Urinary bladder (tissue), 4 donors: ENCODE measurements at places on chromosomes 12 and 14. TPM values are rescaled to one million over a fixed set of nuclear protein-coding genes. Genes with fewer than 3 reads are reported as not detected.

DNA sequence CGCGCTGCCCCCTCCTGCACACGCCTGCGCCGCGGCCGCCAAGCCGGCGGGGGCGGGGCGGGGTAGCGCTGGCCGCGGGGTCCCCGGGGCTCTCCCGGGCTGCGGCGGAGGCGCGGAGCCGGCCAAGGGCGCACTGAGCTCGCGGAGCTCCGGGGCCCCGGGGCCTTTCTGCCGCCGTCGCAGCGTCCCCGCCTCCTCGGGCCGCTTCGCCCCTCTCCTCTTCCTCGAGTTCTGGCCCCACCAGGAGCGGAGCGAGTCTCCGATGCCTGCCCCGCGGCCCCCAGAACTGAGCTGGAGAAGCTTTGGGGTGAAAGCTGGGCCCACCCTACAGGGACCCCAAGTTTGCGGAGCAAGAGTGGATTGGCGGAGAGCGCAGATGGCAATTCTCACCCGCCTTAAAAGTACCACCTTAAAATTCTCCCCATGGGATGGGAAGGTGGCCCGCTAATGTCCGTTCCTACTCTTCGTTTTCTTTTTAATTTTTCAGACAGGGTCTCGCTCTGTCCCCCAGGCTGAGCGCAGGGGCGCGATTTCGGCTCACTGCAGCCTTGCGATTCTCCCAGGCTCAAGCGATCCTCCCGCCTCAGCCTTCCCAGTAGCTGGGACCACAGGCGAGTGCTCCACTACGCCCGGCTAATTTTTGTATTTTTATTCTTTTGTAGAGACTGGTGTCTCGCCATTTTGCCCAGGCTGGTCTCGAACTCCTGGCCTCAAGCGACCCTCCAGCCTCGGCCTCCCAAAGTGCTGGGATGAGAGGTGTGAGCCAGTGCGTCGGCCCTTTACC lies 129.6 kb downstream of the NDUFA12 start:
- DNase-seq: no peak

- DNase-seq: no peak
Observed at GRCh38 chr14:20386276-20386855, 26.9 kb downstream of the TEP1 start.

DNA sequence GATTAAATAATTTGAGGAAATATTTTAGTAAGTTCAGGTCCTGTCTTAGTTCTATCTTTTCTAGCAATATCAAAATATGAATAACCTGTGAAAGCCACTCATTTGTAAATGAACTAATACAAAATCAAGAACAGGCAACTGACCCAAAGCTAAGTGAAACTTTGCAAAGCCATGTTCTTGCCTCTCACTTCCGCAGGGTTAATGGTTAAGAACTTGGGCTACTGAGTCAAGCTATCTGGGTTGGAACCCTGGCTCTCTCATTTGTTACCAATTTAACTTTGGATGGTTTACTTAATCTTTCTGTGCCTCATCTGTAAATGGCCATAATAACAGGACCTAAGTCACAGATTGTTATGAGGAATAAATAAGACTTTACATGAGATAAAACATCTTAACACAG lies 2.8 kb downstream of the KIF21A start:
- DNase-seq: no peak

DNA sequence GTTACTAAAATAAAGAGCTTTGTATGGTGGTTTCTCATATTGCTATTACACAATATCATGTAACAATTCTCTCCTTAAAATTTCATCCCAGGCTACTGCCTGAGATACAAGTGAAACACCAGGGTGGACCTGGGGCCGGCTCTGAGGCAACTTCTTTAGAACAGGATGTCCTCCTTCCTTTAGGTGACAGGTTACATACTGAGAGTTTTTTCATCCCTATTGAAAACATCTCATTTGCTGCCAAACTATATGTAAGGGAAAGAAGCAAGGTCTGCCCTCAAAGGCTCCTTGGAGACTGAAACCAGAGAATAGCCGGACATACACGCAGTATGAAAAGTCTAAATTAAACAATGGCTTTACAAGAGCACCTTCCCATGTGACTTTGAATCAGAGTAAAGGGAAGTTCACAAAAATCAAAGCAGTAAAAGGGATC lies 139.9 kb downstream of the DUSP6 start:
- no peak for DNase-seq

The ERBB3 gene
- total RNA-seq: 34.4 TPM

DNA sequence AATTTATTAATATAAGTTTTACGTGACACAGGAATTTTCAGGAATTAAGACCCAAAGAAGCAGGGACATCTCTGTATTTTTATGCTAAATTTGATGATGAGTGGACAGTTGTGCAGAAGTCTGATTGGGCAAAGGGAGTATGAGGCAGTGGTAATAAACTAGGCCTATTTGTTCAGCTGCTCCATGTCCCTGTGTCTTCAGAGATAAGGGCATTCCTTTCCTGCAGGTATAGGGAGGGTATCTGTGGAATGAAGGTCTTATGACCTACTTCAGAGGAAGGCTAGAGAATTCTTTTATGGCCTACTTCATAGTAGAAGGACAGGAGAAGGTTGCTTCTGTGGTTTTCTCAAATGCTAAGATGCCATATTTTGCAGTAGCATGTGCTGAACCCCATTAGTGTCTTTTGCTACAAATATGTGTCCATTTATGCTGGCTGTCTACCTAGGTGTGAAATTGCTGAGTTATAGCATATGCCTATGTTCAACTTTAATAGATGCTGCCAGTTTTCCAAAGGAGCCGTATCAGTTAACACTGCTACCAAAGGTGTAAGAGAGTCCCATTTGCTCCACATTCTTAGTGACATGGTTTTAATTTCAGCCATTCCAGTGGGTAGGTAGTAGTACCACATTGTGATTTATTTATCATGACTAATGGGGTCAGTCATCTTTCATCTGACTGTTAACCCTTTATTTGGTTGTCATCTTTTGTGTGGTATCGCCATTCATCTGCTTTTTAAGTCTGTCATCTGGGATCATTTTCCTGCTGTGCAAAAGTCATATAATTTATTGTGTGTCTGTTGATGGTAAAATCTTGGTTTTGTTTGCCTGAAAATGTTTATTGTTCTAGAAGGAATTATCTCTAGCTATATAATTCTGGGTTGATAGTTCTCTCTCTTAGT lies 410.7 kb upstream of the RGS6 start:
- no peak for DNase-seq

GRCh38 chr12:131055093-131055465 lies 101.4 kb downstream of the ADGRD1 start:
- no peak for DNase-seq

GRCh38 chr14:99909513-99910064 lies 116.4 kb downstream of the EML1 start:
- no peak for DNase-seq

The STAC3 gene
- 13.5 TPM for total RNA-seq

- no peak for DNase-seq
Observed at GRCh38 chr12:122022393-122023338, 982 bp downstream of the BCL7A start.

DNA sequence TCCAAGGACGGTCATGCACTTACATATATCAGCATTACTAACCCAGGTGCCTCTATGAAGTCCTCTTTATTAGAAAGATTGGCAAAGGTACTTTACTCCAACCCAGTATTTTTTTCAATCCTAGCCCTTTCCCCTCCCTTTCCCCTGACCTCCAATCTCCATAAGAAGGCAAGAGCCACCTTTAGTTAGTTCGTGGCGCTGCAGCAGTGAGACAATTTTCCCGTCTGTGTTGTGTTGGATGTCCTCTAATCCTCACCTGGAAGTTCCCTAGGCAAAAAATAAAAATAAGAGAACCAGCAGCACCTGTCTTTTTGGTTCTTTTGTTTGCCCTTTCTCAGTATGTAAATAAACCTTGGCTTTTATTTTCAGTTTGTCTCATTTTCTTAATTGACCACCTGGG lies 439.6 kb upstream of the LRFN5 start:
- DNase-seq: no peak

The BCL2L14 gene
- total RNA-seq: 3.4 TPM

The KLRF1 gene
- total RNA-seq: 1.5 TPM

- no peak for DNase-seq
Observed at GRCh38 chr14:101193845-101194372, 290.4 kb upstream of the RTL1 start.

GRCh38 chr14:49586673-49587460 lies 687 bp upstream of the RPS29 start:
- DNase-seq: peak; percentile 66

GRCh38 chr14:72512925-72513324 lies 381.0 kb downstream of the DPF3 start:
- DNase-seq: no peak

The BATF gene
- 5.1 TPM for total RNA-seq

The MANSC4 gene
- not detected for total RNA-seq

GRCh38 chr14:87896393-87897380 lies 96.3 kb downstream of the GALC start:
- DNase-seq: peak; percentile 48

GRCh38 chr12:114045349-114045748 lies 79.2 kb upstream of the RBM19 start:
- no peak for DNase-seq

The CCDC184 gene
- total RNA-seq: 0.85 TPM

The ZDHHC22 gene
- total RNA-seq: 0.16 TPM

The KRT7 gene
- 147 TPM for total RNA-seq

DNA sequence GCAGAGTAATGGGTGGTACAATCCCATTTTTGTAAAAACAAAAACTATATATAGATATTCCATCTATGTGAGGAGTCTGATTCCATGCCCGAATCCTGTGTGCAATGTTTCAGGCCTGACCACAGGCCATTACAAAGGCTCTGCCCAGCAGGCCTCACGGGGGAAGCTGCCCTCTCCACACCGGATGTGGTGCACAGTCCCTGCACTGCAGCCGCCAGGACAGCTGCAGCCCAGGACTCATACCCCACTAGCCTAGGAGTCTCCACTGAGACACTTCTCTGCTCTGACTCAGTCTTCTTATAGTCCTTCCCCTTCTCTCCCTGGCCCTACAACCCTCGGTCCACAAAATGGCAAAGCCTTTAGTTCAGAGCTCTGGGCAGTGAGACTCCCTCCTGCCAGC lies 190.4 kb downstream of the PPM1H start:
- DNase-seq: no peak

The BEGAIN gene
- 3.1 TPM for total RNA-seq

- no peak for DNase-seq
Observed at GRCh38 chr12:130169256-130169655, 7.0 kb downstream of the FZD10 start.

DNA sequence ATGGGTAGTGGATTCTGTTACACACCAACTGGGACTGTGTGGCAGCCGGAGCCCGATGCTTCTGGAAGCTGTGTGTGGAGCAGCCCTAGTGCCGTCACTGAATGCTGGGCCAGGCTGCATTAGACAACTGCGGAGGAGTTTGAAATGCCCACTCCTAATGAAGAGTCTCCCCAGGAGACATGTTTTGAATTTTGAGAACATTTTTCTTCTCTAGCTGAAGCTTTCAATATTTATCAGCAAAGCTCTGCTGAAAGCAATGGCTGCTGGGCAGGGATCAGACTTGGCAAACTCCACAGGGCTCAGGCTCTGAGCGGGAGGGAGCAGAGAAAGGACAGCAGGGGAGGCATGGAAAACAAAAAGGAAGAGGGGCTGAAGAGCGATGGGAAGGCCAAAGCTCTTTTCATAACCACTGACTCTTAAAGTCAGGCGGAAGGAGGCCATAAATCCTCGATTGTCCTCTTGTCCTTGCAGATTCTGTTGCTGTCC lies 189.1 kb downstream of the MON2 start:
- no peak for DNase-seq

The SMIM41 gene
- total RNA-seq: 3.4 TPM

- DNase-seq: peak; percentile 51
Observed at GRCh38 chr12:52579468-52580465, 6.1 kb upstream of the KRT74 start.

GRCh38 chr12:41211448-41211847 lies 23.3 kb downstream of the PDZRN4 start:
- no peak for DNase-seq

- no peak for DNase-seq
Observed at GRCh38 chr12:72313806-72314205, 41.6 kb downstream of the TRHDE start.

DNA sequence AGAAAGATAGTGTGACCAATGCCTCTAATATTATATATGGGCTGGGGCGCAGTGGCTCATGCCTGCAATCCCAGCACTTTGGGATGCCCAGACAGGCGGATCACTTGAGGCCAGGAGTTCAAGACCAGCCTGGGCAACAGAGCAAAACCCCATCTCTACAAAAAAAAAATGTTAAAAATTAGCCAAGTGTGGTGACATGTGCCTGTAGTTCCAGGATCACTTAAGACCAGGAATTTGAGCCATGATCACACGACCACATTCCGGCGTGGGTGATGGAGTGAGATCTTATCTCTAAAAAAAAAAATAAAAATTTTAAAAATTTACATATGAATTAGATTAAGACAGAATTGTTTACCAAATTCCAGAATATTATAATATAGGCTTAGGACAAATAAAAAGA lies 12.0 kb downstream of the TM7SF3 start:
- DNase-seq: no peak

DNA sequence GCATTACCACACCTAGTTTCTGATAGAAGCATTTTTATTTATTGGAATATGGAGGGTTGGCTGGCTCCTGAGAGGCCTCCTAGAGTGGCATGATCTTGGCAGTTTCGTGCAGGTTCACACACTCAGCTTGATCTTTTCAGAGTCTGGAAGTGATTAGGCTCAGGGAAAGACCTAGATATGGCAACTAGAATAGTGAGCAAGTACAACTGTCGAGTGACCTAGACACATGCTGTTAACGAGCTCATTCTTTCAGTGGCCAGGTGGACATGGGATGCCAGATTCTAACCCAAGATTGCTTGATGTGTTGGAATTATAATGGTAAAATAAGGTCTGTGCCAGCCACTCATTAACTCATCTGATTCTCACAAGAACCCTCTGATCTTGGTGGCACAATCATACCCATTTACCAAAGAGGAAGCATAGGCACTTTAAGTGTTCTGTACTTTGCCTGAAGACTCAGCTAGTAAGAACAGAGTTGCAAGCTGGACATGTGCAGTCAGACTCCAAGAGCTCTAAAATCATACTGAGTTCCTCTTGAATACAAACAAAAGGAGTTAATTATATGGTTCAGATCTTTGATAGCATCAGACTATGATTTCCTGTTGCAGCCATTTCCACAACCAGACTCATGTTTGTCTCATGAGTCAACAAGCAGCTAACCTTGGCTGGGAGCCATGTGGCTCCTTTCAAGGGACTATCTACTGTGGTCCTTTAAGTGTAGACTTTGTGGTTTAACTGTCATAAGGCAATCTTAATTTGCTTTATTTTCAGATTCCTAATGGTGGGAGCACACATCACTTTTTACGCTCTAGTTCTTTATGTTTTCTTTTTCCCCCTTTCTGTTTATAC lies 144.2 kb downstream of the PLEKHA5 start:
- DNase-seq: peak; percentile 59

GRCh38 chr14:74800780-74801179 lies 37.7 kb downstream of the YLPM1 start:
- DNase-seq: no peak

- no peak for DNase-seq
Observed at GRCh38 chr12:8644345-8645248, 18.0 kb downstream of the MFAP5 start.

- no peak for DNase-seq
Observed at GRCh38 chr12:64160711-64161060, 61.4 kb downstream of the KICS2 start.

The RNASE3 gene
- not detected for total RNA-seq

GRCh38 chr12:114090211-114090610 lies 124.1 kb upstream of the RBM19 start:
- DNase-seq: no peak

GRCh38 chr12:58889557-58889956 lies 30.7 kb downstream of the LRIG3 start:
- DNase-seq: no peak

- DNase-seq: no peak
Observed at GRCh38 chr12:94616203-94616729, 34.1 kb downstream of the TMCC3 start.

- no peak for DNase-seq
Observed at GRCh38 chr14:74697543-74697942, 15.3 kb downstream of the AREL1 start.
